ENCODE measurements at places on chromosomes 16 and 17.
A peak's percentile ranks its signal among the peaks of the same experiment; 100 is the strongest.

GRCh38 chr17:189444-189843, 8.0 kb upstream of the DOC2B start:
- H3K27me3 ChIP-seq: peaks cover 3% of the 10 kb centered on the region
- no peak overlapping the region for H3K4me3 ChIP-seq
- peaks cover 3% of the 10 kb centered on the region for H3K4me1 ChIP-seq
- H3K27ac ChIP-seq: no peak overlapping the region
- no peaks in the 10 kb centered on the region for H3K36me3 ChIP-seq
- DNase-seq: no peak

- DNase-seq: no peak
- H3K4me3 ChIP-seq: no peak overlapping the region
- no peaks in the 10 kb centered on the region for H3K27me3 ChIP-seq
- H3K27ac ChIP-seq: peak overlapping the region; percentile 77
- peaks cover 35% of the 10 kb centered on the region for H3K36me3 ChIP-seq
- peaks cover 84% of the 10 kb centered on the region for H3K4me1 ChIP-seq
Observed at GRCh38 chr17:47945080-47945479, 3.7 kb downstream of the PNPO start.

DNA sequence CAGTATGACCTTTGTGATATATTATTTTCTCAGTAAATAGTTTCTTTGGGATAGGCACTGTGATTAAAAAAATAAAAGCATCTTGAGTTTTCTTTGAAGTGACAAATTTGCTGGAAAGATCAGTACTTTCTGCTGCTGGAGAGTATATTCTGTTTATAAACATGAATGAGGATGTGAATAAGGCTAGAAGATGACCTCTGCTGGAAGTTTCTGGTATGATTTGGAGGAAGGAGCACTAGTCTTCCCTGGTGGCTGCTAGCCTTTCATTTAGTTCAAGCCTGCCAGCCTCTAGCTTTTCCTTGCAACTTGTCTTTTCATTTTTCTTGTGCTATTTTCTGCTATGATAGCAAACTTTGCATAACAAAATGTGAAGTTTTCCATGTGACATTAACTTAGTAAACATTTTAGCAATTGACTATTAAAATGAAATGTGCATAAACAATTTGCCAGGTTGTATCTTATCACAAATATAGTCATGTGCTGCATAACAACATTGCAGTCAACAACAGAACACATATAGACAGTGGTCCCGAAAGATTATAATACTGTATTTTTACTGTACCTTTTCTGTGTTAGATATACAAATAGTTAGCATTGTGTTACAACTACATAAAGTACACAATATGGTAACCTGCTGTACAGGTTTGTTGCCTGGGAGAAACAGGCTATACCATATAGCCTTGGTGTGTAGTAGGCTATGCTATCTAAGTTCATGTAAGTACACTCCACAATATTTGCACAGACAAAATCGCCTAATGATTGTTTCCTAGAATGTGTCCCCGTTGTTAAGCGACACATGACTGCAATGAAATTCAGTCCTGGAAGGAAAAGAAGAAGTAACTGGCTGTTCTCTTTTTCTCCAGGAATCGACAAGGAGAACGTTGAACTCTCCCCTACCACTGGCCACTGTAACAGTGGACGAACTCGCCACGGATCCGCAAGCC, 18.1 kb upstream of the RAB11FIP4 start:
- H3K27ac ChIP-seq: no peak overlapping the region
- DNase-seq: no peak
- H3K36me3 ChIP-seq: no peaks in the 10 kb centered on the region
- no peak overlapping the region for H3K4me3 ChIP-seq

GRCh38 chr17:43909537-43910231, 2.3 kb upstream of the MPP2 start:
- H3K27me3 ChIP-seq: no peaks in the 10 kb centered on the region
- peaks cover 33% of the 10 kb centered on the region for H3K4me1 ChIP-seq
- no peak for DNase-seq
- H3K4me3 ChIP-seq: no peak overlapping the region

All from stomach (tissue), 19 donors.